ENCODE measurements at places on chromosomes 4 and X. TPM values are rescaled to one million over a fixed set of nuclear protein-coding genes. Genes with fewer than 3 reads are reported as not detected.

DNA sequence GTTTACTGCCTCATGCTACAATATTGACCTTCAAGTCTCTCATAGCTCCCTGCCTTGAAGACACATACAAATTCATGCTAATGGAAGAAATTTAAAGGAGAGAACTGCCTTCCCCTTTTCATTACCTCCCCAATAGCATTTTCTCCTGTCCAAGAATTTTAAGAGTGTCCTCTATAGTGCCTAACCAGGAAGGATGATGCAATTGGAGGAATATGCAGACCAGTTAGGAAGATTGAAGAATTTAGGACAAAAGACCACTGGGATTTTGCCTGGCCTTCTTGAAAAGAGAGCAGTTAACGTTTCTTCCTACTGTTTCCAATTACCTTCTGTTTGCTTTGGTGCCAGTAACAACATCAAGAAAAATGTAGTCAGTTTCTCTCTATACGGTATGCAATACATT lies 443.9 kb downstream of the INPP4B start:
- H3K4me1 ChIP-seq = peaks cover 9% of the 10 kb centered on the region
- H3K36me3 ChIP-seq = no peaks in the 10 kb centered on the region

DNA sequence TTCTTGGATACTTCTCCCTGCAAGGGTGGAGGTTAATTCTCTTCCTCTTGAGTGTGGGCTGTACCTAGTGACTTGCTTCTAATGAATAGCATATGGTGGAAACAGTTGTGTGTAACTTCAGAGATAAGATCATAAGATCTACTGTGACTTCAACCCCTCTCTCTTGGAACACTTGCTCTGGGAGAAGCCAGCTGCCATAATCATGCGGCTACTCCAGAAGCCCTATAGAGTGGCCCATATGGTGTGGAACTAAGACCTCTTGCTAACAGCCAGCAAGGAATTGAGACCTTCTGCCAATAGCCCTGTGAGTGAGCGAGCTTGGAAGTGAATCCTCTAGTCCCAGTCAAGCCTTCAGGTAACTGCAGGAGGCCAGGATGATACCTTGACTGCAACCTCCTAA lies 81.1 kb downstream of the RBMX2 start:
- H3K4me1 ChIP-seq = no peaks in the 10 kb centered on the region
- H3K27ac ChIP-seq = no peak overlapping the region
- DNase-seq = no peak
- no peaks in the 10 kb centered on the region for H3K27me3 ChIP-seq
- H3K36me3 ChIP-seq = no peaks in the 10 kb centered on the region

DNA sequence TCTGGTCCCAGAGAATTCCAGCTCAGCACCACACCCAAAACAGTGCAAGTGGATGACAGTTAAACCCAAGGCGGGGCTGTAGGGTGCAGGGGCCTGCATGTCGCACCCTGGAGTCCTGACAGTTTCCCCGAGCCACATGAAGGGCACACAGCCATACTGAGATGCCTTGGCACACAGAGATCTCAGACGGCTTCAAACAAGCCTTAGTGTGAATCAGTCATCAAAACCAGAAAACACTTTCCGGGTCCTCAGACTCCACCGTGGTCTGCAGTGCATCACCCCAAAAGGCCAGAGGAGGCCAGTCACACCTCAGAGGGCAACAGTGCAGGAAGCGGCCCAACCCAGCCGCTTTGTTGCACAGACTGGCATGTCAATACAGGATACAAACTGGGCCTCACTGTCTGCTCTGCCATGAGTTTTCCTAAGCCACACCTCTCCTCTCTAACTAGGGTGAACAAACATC lies 64.6 kb upstream of the ENPP6 start:
- H3K27ac ChIP-seq = peak overlapping the region; percentile 35
- peaks cover 9% of the 10 kb centered on the region for H3K4me1 ChIP-seq
- DNase-seq = peak; percentile 76

- no peak overlapping the region for H3K4me3 ChIP-seq
- H3K36me3 ChIP-seq = no peaks in the 10 kb centered on the region
- peak; percentile 17 for DNase-seq
- H3K27ac ChIP-seq = no peak overlapping the region
- no peaks in the 10 kb centered on the region for H3K27me3 ChIP-seq
- no peaks in the 10 kb centered on the region for H3K4me1 ChIP-seq
These were observed 130.5 kb upstream of the TTC29 start for GRCh38 chr4:147076179-147076578.

- no peak overlapping the region for H3K27ac ChIP-seq
- no peaks in the 10 kb centered on the region for H3K27me3 ChIP-seq
- no peak overlapping the region for H3K4me3 ChIP-seq
- H3K4me1 ChIP-seq = no peaks in the 10 kb centered on the region
- no peaks in the 10 kb centered on the region for H3K36me3 ChIP-seq
These were observed 99.7 kb downstream of the TLL1 start for GRCh38 chr4:165972747-165973146.

DNA sequence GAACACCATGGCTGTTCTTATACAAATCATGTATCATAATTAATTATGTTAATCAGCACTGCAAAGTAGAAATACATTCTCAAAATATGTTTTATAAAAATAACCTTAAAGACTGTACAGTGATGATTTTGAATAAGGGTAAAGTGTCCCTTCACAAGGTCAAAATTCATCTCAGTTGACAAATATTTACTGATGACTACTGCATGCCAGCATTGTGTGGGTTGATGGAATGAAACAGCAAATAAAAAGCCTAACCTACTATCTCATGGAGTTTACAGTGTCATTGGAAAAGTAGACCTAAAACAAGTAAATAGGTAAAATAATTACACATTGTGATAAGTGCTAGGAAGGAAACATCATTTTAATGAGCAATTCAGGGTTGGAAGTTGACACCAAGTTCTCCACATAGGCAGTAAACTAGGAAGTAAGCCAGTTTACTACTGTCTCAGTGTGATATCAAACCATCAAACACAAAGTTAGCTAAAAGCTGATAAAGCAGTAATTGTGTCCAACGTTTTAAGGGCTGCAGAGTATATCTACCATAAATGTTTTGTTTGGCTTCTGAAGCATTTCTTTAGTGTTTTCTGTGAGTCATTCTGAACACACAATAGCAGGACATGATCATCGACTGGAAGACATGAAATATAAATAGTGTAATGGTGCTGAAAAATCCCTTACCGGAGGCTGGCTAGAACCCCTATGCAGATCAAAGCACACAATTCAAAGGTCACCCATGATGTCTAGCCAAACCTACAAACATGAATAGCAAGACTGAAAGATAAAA lies 221.8 kb downstream of the DACH2 start:
- H3K27me3 ChIP-seq = no peaks in the 10 kb centered on the region
- no peak for DNase-seq
- no peaks in the 10 kb centered on the region for H3K4me1 ChIP-seq
- no peak overlapping the region for H3K4me3 ChIP-seq
- H3K27ac ChIP-seq = no peak overlapping the region

DNA sequence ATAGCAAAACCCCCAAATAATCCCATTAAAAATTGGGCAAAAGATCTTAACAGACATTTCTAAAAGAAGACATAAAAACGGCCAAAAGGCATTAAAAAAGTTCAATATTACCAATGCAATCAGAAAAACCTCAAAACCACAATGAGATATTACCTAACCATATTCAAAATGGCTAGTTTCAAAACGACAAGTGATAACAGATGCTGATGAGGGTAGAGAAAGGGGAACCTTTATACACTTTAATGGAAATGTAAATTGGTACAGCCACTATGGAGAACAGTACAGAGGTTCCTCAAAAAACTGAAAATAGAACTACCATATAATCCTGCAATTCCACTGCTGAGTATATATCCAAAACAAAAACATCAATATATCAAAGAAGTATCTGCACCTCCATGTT lies 6.2 kb downstream of the AADAT start:
- H3K27ac ChIP-seq = no peak overlapping the region
- peaks cover 9% of the 10 kb centered on the region for H3K36me3 ChIP-seq
- H3K27me3 ChIP-seq = no peaks in the 10 kb centered on the region

DNA sequence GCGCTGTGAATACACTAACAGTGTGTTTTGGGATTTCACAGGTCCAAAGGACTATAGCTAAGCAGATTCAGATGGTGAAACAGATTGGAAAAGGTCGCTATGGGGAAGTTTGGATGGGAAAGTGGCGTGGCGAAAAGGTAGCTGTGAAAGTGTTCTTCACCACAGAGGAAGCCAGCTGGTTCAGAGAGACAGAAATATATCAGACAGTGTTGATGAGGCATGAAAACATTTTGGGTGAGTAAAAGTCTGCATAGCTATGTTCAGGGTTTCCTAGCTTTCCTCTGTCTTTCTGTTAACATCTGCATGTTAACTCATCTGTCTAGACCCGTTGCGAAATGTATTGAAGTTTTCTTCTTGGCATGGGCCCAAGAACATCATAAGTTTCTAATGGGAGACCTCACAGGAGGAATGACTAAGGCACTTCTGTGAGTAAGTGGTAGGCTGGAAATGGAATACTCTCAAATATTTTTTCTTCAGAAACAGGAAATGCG lies 372.1 kb downstream of the BMPR1B start:
- H3K36me3 ChIP-seq = no peaks in the 10 kb centered on the region
- H3K27ac ChIP-seq = no peak overlapping the region
- H3K27me3 ChIP-seq = no peaks in the 10 kb centered on the region
- DNase-seq = no peak

- H3K4me3 ChIP-seq = no peak overlapping the region
- DNase-seq = no peak
- H3K36me3 ChIP-seq = no peaks in the 10 kb centered on the region
These were observed 3.7 kb downstream of the IL13RA2 start for GRCh38 chrX:115013705-115014104.

- no peak overlapping the region for H3K27ac ChIP-seq
- no peak overlapping the region for H3K4me3 ChIP-seq
- H3K27me3 ChIP-seq = no peaks in the 10 kb centered on the region
- peaks cover 34% of the 10 kb centered on the region for H3K4me1 ChIP-seq
- DNase-seq = no peak
- peaks cover 69% of the 10 kb centered on the region for H3K36me3 ChIP-seq
These were observed 11.6 kb downstream of the TACC3 start for GRCh38 chr4:1732911-1733310.

DNA sequence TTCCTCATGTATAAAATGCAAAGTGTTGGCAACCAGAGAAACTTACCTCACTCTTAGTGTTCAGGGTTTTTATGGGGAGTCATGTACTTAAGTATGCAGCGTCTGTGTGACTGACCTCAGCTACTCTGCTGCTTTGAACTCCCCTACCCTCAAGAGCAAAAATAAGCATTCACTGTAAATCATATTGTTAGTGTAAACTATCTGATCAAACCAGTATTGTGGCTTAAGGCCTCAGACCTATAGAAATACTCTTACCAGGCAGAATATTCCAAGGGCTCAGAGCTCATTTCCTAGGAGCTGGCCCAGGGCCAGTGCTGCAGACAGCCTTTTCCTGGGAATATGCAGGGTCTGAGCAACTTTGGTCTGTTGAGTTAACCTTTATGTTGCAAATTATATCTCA lies 453.1 kb downstream of the CCSER1 start:
- no peak overlapping the region for H3K4me3 ChIP-seq
- no peak overlapping the region for H3K27ac ChIP-seq
- H3K4me1 ChIP-seq = no peaks in the 10 kb centered on the region
- peak; percentile 27 for DNase-seq
- H3K36me3 ChIP-seq = no peaks in the 10 kb centered on the region

DNA sequence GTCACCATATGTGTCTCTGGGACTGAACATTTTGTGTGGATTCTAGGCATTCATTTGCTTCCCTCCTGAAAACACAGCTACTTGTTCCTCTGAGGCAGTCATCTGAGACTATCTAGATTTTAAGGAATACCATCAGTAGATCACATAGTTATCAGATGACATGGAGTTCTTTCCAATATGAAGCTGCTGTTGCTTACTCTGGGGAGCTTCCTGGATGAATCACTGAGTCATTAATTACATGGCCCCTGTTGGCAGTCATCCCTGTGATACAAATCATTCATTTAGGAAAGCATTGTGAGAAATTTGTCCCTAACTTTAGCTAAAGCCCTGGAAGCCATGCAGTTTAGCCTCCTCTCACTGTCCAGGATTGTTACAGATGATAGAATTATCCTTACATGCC lies 98.2 kb upstream of the ARSJ start:
- peak; percentile 40 for DNase-seq
- no peak overlapping the region for H3K27ac ChIP-seq
- H3K4me3 ChIP-seq = no peak overlapping the region
- H3K36me3 ChIP-seq = no peaks in the 10 kb centered on the region

DNA sequence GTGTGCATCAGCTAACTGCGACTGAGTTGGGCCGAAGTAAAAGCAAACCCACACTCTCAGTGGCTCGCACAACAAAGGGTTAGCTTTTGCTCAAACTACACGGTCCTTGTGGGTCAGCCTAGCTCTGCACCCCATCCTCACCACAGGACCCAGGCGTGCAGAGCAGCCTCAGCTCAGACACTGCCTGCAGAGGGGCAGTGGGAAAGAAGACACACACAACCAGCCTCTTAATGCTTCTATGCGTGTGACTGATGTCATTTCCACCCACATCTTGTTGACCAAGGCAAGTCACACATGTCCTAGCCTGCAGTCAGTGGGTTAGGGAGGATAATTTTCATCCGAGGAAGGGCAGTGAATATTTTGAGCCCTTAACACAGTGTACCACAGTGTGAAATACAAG lies 40.5 kb downstream of the HMGB2 start:
- no peak overlapping the region for H3K4me3 ChIP-seq
- no peak overlapping the region for H3K27ac ChIP-seq
- peaks cover 11% of the 10 kb centered on the region for H3K4me1 ChIP-seq
- H3K36me3 ChIP-seq = no peaks in the 10 kb centered on the region
- H3K27me3 ChIP-seq = no peaks in the 10 kb centered on the region
- no peak for DNase-seq

- no peak for DNase-seq
- H3K27ac ChIP-seq = no peak overlapping the region
- no peaks in the 10 kb centered on the region for H3K36me3 ChIP-seq
- H3K27me3 ChIP-seq = no peaks in the 10 kb centered on the region
These were observed 39.8 kb upstream of the POF1B start for GRCh38 chrX:85419293-85419692.

DNA sequence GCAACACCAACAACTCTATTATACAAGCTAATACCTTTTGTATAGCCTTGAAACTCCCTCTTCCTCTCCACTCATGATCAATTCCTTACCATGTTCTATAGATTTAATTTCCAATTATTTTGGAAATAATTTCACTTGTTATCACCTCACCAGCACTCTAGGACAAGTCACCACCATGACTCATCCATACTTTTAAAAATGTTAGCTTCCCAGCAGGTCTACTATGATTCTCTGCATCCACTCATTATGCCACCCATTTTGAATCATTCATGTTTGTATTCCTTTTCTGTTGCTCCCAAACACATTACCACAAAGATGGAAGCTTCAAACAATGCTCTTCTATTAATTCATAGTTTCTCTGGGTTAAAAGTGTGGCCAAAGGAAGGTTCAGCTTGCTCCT lies 469.6 kb downstream of the PDGFC start:
- no peak overlapping the region for H3K27ac ChIP-seq
- H3K4me3 ChIP-seq = no peak overlapping the region
- H3K27me3 ChIP-seq = no peaks in the 10 kb centered on the region
- H3K4me1 ChIP-seq = no peaks in the 10 kb centered on the region
- no peaks in the 10 kb centered on the region for H3K36me3 ChIP-seq

Gene STPG2
- 0.37 TPM for total RNA-seq

Gene THAP9
- total RNA-seq = 8.6 TPM

All from stomach (tissue), 19 donors.